ENCODE measurements at places on chromosomes 1 and 21.
A peak's percentile ranks its signal among the peaks of the same experiment; 100 is the strongest.

- DNase-seq = no peak
Observed at GRCh38 chr21:46149205-46149901, 6.0 kb downstream of the FTCD start.

GRCh38 chr1:2229037-2229864 is 1.1 kb downstream of the SKI start:
- DNase-seq = peak; percentile 72

GRCh38 chr1:77476475-77476874 is 194.7 kb downstream of the AK5 start:
- DNase-seq = no peak

DNA sequence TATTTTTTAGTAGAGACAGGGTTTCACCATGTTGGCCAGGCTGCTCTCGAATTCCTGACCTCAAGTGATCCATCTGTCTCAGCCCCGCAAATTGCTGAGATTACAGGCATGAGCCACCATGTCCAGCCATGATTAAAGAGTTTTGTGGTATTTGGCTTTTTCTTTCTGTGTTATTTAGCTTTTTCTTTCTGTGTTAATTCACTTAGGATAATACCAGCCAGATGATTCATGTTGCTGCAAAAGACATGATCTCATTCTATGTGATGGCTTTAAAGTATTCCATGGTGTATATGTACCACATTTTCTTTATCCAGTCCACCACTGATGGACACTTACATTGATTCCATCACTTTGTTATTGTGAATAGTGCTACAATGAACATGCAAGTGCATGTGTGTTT is 1135.2 kb downstream of the AMY1C start:
- no peak for DNase-seq

GRCh38 chr1:236882678-236883077 is 87.6 kb downstream of the MTR start:
- no peak for DNase-seq

DNA sequence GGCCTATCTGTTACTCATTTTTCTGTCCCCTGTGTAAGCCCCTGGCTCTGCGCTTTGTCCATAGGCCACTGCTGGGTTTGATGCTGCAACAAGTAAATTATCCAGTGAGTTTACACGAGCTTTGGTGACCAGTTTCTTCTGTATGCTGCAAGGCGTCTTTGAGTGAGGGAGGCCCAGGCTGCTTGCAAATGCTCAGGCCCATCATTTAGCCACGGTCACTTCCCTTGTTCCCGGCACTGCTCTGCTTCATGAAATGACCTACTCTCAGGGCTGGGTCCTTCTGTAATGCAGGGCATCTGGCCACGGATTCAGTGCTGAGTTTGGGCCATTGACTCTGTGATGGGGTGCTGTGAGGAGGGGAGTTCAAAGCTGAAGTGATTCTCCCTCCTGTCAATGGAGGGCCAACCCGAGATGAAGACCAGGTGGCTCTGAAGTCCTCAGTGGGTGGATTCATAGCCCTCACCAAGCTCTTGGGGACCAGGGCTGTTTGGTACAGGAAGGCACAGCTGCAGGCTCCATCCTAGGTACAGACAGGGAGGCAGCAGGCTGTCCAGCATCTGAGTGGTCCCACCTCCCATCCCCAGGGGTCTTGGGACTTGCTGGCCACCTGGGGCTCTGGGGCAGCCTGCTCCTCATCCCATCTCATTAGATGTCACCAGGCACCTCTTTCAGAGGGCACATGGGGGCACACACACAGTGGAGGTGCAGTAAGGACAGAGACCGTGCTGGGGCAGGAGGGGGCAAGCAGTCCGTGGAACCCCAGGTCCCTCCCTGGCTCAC is 21.7 kb downstream of the LHX4 start:
- no peak for DNase-seq

DNA sequence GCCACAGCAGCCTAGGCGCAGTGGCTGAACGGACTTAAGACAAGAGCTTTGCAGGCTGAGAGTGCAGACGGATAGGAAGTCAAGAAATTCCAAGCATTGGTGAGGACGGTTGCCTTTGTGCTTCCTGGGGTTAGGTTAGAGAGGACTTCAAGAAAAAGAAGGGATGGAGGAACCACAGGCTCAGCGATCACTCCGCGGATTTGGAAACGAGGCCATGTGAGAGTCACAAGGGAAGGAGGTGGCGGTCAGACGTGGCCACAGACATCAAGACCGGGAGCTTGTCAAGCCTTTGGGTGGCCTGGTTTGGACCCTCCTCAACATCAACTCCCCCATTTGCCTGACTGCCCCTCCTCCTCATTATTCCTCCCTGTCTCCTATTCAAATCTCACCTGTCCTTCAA is 62.3 kb downstream of the NID1 start:
- DNase-seq = no peak

DNA sequence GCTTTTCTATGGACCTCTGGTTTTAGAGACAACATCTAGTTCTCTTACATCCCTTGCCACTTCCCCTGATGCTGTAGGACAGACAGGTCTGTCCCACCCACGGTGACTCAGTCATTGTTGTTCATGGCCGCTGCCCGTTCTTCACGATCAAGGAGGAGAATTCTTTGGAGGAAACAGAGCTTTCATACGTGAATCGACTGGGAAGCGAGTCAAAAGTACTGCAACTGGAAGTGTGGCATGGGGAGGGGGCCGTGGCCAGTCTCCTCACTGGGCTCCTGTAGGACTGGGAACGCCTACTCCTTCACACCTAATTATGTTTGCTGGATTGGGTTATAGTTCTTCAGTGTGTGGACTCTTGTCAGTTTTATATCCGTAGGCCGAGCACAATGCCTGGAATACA is 4.4 kb upstream of the SLC37A1 start:
- no peak for DNase-seq

GRCh38 chr1:59682396-59683080 is 132.2 kb upstream of the HOOK1 start:
- no peak for DNase-seq

DNA sequence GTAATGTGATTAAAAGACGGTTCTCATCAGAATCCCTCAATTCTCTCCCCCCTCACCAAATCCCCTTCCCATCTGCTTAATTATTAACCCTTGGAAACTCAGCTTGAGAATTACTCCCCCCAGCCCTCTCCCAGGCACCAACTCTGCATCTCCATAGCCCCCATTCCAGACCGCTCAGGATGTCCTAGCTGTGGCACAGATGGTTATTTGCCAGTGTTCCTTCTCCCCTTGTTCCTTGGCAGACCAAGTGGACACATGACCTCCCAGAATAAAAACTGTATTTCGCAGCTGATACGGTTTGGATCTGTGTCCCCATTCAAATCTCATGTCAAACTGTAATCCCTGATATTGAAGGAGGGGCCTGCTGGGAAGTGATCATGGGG is 14.6 kb downstream of the HENMT1 start:
- DNase-seq = no peak

DNA sequence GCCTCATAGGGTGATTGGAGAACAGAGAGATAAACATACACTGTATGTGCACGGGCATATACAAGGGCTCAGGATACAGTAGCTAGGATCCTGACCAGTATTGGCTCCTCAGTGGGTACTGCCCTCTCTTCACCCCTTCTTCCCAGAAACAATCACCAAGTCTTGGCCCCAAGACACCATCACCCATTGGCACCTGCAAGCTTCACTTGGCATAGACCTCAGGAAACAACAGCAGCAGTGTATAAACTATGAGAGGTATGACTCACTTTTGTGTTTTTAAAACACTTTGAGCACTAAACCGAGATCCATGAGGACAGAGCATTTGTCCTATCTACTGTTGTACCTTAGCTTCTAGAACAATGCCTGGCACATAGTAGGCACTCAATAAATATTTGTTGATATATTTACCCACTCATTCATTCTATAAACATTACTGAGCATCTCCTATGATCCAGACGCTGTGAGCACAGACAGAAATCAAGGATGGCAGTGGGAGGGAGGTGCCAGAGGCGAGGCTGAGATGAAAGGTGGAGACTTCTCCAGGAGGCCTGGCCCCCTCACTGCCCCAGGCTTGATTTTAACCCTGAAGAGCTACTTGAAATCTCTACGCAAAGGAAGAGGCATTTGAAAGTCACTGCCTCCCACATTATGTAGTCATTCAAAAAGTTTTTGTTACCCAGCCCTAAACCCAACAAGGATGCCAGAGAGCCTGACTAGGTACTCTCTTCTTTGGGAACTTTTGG is 95.2 kb downstream of the CAMK2N1 start:
- no peak for DNase-seq

GRCh38 chr1:48540587-48540986 is 68.6 kb upstream of the SPATA6 start:
- no peak for DNase-seq

DNA sequence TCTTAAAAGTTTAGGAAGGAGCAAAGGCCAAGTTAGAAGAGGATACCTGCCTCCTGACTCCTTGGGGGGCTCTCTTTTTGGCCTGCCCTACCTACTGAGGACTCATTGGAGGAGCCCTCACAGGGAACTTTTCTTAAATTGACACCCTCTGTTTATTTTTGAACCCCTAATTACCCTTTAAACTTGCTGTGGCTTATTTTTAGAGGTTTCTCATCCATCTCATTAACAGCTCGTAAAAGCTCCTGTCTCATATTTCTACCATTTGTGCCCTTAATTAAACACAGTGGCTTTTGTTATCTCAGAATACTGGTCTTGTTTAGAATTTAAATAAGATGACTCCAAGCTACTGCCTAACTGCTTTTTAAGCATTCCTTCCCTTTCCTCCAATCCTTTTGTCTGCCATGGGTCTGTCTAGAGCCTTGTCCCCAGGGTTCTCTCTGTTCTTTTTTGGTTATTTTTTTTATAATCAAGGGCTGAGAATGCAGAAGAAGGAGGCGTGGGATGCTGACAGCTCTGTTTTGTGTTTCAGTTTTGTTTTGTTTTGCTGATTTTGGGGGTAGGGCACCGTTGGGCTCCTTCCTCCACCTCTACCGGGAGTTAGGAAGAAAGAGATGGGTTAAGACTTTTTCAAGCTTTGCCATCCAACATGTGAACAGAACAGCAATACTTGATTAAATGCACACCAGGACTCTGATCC is 78.0 kb downstream of the SYT6 start:
- DNase-seq = no peak

DNA sequence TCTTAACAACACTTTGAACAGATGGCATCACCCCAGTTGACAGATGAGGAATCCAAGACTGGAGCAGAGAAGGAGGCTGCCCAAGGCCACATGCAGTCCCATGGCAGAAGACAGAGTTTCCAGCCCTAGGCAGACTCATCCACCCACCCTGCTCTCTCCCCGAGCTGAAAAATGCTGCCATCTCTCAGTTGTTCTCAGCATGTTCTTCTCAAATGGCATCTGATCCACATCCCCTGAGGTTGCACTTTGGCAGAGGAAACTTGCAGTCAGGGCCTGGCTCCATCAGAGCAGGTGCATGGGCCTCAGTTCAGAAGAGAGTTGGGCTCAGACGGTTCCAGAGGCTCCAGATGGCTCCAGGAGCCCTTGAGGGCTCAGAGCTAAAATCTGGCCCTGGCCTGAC is 709.4 kb downstream of the MATN1 start:
- DNase-seq = no peak

DNA sequence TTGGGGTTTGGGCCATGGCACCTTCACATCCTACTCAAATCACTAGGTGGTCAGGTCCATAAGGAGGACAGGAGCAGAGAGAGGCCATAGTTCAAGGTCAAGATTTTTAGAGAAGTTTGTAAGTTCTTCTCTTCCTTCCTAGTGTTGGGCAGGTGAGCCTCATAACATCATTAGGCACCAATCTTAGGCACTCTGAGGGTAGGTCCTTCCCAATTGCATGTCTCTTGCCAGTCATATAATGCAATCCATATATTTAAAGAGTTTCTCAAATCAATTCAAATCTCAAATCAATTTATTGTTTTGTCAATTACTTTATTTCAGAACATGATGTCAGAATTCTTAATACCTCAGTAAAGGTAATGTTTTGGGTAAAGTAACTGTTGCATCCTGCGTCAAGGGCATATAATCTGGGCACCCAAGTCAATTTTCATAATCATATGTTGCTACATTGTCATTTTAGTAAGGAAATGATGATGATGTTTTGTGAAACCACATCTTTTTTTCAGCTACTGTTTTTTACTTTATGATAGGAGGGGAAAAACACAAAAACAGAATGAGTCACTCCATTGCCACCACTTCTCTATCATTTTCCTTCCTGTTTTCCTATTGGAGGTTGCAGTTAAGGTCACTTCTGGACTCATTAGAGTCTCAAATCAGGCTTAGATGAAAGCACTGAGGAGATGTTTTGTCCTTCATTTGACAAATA is 122.7 kb downstream of the UCHL5 start:
- no peak for DNase-seq

DNA sequence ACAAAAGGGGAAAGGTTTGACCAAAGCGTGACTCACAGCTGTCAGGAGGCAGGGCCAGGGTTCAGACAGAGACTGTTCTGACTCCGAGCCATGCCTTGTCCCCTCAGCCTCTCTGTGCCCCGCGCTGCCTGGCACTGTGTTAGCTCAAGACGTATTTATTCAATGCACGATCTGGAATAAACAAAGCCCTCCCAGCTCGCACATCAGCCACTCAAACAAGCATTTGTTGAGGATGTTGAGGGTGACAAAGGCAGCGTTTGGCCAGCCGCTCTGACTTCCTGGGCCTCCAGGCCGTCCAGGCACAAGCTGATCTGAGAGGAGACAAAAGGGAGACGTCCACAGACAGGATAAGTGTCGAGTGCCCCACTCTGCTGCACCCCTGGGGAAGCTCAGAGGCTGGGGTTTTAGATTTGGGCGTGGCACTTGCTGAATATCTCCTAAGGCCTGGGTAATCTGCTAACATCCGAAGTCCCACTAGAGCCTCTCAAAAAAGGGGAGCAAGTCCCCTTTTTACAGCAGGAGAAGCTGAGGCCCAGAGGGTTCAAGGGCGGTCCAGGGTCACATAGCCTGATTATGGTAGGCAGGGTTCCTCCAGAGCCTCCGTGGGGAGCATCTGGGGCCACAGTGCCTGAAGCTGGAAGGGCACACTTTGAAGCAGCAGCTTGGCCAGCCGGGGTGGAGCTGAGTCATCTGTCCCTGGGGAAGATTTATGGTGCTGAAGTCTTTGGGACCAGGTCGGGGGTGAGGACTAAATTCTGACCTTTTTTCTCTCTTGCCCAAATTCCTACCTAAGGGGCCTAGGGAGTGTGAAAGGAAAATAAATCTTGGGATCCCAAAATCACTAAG is 95.9 kb downstream of the SPSB1 start:
- DNase-seq = no peak

DNA sequence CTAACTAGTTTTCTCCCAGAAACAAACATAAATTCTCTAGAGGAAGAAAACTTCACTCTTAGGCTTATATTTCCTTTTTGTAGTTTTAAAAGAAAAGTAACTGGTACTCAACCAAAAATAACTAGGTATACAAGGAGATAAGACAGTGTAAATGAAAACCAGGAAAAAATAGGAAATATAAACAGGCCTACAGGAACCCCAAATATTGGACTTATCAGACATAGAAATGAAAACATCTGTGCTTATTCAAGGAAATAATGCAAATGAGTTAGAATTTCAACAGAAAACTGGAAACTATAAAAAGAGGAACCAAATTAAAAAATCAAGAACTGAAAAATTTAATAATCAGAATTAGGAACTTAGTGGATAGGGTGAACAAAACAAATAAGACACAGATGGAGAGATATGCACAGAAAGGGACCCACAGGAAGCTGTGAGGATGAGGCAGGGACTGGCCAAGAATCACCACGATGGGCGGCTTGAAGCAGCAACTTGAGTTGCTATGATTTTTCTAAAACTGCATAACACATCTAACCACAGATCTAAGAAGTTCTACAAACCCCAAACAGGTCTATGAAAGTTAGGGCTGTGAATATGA is 67.5 kb upstream of the ACTRT2 start:
- no peak for DNase-seq
